ENCODE measurements at places on chromosomes 5 and 9.
A peak's percentile ranks its signal among the peaks of the same experiment; 100 is the strongest.

DNA sequence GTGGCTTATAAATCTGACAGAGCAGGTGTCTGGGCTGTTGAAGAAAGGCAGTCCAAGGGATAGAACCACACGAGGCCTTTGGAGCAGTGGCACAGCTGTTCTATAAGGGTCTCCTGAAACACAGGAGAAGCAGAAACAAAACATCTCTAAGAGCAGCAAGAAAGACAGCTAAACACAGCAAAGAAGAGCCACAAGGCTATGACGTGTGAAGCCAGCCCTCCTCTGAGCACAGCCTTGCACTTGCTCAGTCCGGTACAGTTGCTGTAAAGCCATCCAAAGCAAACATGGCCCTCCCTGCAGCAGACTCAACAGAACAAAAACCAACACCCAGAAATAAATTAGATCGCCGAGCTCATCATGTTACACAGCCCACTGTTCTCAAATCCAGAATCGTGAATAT is 2.6 kb upstream of the GZMK start:
- peak; percentile 55 for DNase-seq

- no peak for DNase-seq
These were observed 71.7 kb downstream of the GRIA1 start for GRCh38 chr5:153562189-153562588.

DNA sequence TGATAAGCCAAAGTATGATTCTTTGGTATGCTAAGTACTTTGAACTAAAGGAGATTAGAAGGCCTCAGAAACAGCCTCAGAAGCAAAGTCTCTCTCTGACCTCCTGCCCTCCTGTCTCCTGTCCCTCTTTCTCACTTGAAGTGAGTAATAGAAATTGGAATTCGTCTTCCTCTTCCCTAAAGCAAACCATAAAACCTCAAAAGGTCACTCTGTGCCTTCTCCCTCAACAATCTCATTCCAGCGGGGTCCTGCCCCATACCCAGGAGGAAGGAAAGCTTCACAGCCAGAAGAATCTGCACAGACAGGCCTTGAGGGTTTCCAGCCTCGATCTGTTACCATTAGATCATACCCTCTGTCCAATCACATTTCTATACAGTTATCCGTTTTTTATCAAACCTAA is 87.8 kb downstream of the HAPLN1 start:
- DNase-seq: no peak

GRCh38 chr5:88092958-88093605 is 175.6 kb downstream of the TMEM161B start:
- DNase-seq: no peak

GRCh38 chr9:81716409-81716808 is 27.1 kb upstream of the TLE1 start:
- DNase-seq: no peak

DNA sequence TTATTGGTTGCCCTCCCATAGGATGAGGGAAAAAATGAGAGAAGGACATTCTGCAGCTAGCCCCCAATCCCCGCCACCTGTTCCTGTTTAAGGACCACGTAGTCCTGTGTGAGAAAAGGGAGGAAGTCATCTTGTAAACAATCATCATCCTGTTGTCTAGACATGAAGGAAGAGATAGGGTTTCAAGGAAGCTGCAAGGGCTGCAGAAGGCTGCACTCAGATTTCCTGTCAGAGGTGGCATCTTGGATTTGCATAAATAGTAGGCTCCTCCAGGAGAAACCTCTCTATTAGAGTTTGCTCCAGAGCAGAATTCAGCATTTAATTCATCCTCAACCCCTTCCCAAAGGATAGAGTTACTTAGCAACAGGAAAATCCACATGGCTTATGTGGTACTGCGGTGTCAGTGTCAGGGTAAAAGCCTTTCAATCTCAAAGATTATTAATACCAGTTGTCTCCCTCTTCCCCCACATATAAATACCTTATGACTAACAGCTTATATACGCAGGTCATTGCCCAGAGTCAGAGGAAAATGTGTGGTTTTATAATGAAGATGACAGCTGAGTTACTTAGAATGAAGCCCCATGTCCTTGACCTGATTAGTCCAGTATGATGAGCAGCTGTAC is 4.6 kb upstream of the DNAJC18 start:
- peak; percentile 20 for DNase-seq
